ENCODE measurements at places on chromosomes 3 and 15. TPM values are rescaled to one million over a fixed set of nuclear protein-coding genes. Genes with fewer than 3 reads are reported as not detected.

TEX55 gene
- total RNA-seq, result not detected

OXTR gene
- total RNA-seq, result not detected

SOX14 gene
- total RNA-seq, result not detected

ADCY5 gene
- 41.5 TPM for total RNA-seq

PARP3 gene
- total RNA-seq, result 53.2 TPM

GMNC gene
- not detected for total RNA-seq

GOLGA6D gene
- total RNA-seq, result not detected

GPR27 gene
- total RNA-seq, result 0.79 TPM

GCSAM gene
- total RNA-seq, result 0.68 TPM

PHLDB2 gene
- total RNA-seq, result 20.3 TPM

PATL2 gene
- total RNA-seq, result 40.0 TPM

MB21D2 gene
- 5.2 TPM for total RNA-seq

LINGO1 gene
- 0.95 TPM for total RNA-seq

LRRIQ4 gene
- total RNA-seq, result not detected

PLCH1 gene
- total RNA-seq, result 8.2 TPM

ST3GAL6 gene
- 2.5 TPM for total RNA-seq

RBMS3 gene
- 18.7 TPM for total RNA-seq

PARP16 gene
- total RNA-seq, result 11.5 TPM

GNAT1 gene
- total RNA-seq, result not detected
